Peyer's patch (tissue), 4 donors: ENCODE measurements at places on chromosomes 13 and 19.
A peak's percentile ranks its signal among the peaks of the same experiment; 100 is the strongest.

DNA sequence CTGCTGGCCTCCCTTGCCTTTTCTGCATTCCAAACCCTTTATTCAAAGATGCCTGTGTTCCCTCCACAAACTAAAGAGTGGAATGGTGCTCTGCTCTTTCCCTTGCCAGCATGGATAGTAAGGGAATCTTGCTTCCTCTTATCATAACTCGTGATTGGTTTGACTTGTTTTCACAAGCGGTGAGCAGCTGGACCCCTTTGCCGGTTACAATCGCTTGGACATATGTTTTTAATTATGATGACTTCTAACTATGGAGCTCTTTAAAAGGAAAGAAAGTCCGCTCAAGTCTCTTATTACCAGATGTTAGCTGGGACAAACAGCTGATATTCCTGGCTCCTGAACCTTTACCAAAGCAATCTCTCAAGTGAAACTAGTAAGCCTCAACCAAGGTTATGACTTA is 1094.7 kb downstream of the UQCRFS1 start:
- H3K27ac ChIP-seq, result no peak overlapping the region
- no peak for DNase-seq
- no peak overlapping the region for H3K4me3 ChIP-seq
- H3K36me3 ChIP-seq, result no peaks in the 10 kb centered on the region
- H3K4me1 ChIP-seq, result no peaks in the 10 kb centered on the region
- H3K27me3 ChIP-seq, result no peaks in the 10 kb centered on the region

GRCh38 chr13:106532111-106532929 is 3.1 kb downstream of the EFNB2 start:
- DNase-seq, result no peak
- H3K27me3 ChIP-seq, result no peaks in the 10 kb centered on the region
- H3K27ac ChIP-seq, result peak overlapping the region; percentile 19
- H3K4me3 ChIP-seq, result peak overlapping the region; percentile 88
- H3K4me1 ChIP-seq, result peaks cover 12% of the 10 kb centered on the region
- H3K36me3 ChIP-seq, result no peaks in the 10 kb centered on the region

DNA sequence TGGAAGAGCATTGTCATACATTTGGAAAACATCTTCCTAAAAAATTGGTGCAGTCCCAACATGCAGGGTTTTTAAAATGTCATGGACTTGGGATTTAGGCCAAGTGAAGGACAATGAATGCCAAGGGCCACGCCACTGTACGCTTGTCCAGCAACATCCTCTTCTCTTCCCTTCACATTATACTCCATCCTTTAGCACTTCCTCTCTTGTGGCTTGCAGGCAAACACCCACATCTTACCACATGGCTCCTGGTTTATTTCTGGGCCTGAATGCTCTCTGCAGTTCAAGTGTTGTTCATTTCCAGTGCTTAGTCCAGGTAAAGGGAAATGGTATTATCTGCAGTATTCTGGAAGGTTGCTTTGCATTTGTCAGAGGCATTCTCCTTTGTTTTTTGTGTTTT is 45.0 kb downstream of the CBY2 start:
- H3K36me3 ChIP-seq, result no peaks in the 10 kb centered on the region
- no peaks in the 10 kb centered on the region for H3K27me3 ChIP-seq
- no peak overlapping the region for H3K4me3 ChIP-seq
- no peaks in the 10 kb centered on the region for H3K4me1 ChIP-seq

GRCh38 chr19:10393137-10393536 is 10.2 kb downstream of the CDC37 start:
- no peak overlapping the region for H3K4me3 ChIP-seq
- no peak overlapping the region for H3K27ac ChIP-seq
- H3K27me3 ChIP-seq, result no peaks in the 10 kb centered on the region
- peaks cover 3% of the 10 kb centered on the region for H3K4me1 ChIP-seq
- DNase-seq, result no peak
- no peaks in the 10 kb centered on the region for H3K36me3 ChIP-seq

DNA sequence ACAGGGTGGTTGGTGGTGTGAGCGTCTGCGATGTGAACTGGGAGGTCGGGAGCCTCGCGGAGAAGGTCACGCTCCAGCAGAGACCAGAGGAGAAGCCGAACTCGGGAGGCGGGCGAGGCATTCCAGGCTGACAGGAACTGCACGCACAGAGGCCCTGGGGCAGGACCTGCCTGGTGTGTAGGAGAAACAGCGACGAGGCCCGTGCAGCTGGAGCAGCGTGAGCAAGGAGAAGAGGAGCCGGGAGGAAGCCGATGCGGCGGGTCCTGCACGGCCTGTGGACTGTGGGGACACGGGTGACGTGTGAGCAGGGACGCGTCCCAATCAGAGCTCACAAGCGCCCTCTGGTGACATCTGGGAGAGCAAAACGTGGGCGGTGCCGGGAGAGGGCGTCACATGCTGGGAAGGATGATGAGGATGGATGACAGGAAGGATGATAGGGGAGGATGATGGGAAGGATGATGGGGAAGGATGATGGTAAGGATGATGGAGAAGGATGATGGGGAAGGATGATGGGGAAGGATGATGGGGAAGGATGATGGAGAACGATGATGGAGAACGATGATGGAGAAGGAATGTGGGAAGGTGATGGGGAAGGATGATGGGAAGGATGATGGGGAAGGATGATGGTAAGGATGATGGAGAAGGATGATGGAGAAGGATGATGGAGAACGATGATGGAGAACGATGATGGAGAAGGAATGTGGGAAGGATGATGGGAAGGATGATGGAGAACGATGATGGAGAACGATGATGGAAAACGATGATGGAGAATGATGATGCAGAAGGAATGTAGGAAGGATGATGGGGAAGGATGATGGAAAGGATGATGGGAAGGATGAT is 16.1 kb upstream of the MADCAM1 start:
- DNase-seq, result peak; percentile 80
- no peaks in the 10 kb centered on the region for H3K27me3 ChIP-seq
- no peaks in the 10 kb centered on the region for H3K4me1 ChIP-seq
- no peaks in the 10 kb centered on the region for H3K36me3 ChIP-seq

DNA sequence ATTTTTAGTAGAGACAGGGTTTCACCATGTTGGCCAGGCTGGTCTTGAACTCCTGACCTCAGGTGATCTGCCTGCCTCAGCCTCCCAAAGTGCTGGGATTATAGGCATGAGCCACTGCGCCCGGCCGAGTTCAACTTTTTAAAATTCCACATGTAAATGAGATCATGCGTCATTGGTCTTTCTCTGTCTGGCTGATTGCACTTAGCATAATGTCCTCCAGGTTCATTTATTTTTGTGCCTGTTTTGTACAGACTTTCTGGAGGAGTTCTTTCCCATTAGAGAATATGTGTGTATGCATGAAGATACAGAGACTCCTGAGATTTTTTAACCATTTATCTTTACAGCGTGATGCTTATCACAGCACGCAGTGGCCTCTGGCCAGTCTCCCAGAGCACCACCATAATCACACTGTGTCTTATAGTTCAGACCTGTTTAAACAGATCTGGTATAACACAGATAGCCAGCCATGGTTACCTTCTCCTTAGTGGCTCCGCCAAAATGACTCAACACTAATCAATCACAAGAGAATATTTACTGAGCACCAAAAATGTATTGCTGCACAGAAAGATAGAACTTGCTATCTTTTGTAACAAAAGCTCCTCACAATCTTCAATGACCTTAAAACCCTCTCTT is 11.4 kb upstream of the STARD13 start:
- no peaks in the 10 kb centered on the region for H3K27me3 ChIP-seq
- H3K36me3 ChIP-seq, result no peaks in the 10 kb centered on the region
- H3K27ac ChIP-seq, result no peak overlapping the region
- no peak for DNase-seq

GRCh38 chr13:33194820-33195692 is 90.5 kb downstream of the STARD13 start:
- no peaks in the 10 kb centered on the region for H3K36me3 ChIP-seq
- no peak overlapping the region for H3K4me3 ChIP-seq
- DNase-seq, result no peak
- H3K4me1 ChIP-seq, result no peaks in the 10 kb centered on the region

DNA sequence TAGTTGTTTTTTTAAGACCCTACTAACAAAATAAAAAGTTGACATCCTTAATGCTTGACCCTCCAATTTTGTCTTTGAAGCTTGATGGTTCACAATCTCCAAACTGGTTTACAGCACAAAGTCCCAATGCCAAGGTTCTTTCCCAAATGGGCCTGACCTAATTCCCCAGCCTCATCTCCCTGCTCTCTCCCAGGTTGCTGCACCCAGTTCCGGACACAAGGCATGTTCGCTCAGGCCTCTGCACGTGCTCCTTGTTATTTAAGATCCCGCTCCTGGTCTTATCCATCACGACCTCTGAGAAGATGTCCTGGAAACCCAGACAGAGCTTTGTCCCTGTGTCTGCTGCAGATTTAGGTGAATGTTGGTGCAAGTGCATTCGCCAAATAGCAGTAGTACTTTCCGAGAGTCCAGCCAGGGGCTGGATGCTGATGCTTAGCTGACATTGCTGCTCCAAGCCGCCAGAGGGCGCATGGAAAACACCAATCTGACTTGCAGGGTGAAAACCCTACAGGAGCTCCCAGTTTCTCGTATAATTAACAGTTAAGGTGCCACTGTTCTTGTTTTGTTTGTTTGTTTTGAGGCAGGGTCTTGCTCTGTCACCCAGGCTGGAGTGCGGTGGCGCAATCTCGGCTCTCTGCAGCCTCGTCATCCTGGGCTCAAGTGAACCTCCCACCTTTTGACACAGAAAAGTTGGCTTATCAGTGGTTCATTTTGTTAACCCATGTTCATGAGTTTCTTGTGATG is 18.5 kb downstream of the LYPD3 start:
- DNase-seq, result peak; percentile 88
- no peak overlapping the region for H3K27ac ChIP-seq
- no peaks in the 10 kb centered on the region for H3K27me3 ChIP-seq
- no peaks in the 10 kb centered on the region for H3K4me1 ChIP-seq
- no peaks in the 10 kb centered on the region for H3K36me3 ChIP-seq

- no peak overlapping the region for H3K4me3 ChIP-seq
- H3K4me1 ChIP-seq, result no peaks in the 10 kb centered on the region
- H3K36me3 ChIP-seq, result no peaks in the 10 kb centered on the region
- DNase-seq, result no peak
- H3K27me3 ChIP-seq, result no peaks in the 10 kb centered on the region
Observed at GRCh38 chr13:30502237-30502636, 36.5 kb upstream of the HMGB1 start.

- no peak for DNase-seq
- peaks cover 21% of the 10 kb centered on the region for H3K27me3 ChIP-seq
- peaks cover 4% of the 10 kb centered on the region for H3K4me1 ChIP-seq
- H3K27ac ChIP-seq, result no peak overlapping the region
Observed at GRCh38 chr19:55146078-55146704, 2.8 kb downstream of the TNNT1 start.

- DNase-seq, result no peak
- no peaks in the 10 kb centered on the region for H3K4me1 ChIP-seq
- H3K36me3 ChIP-seq, result no peaks in the 10 kb centered on the region
- H3K27ac ChIP-seq, result no peak overlapping the region
- H3K4me3 ChIP-seq, result no peak overlapping the region
- H3K27me3 ChIP-seq, result no peaks in the 10 kb centered on the region
Observed at GRCh38 chr13:80529734-80530133, 188.8 kb upstream of the SPRY2 start.

- no peak for DNase-seq
- peak overlapping the region; percentile 62 for H3K27ac ChIP-seq
- no peak overlapping the region for H3K4me3 ChIP-seq
Observed at GRCh38 chr13:20559659-20560356, 7.1 kb upstream of the IFT88 start.

DNA sequence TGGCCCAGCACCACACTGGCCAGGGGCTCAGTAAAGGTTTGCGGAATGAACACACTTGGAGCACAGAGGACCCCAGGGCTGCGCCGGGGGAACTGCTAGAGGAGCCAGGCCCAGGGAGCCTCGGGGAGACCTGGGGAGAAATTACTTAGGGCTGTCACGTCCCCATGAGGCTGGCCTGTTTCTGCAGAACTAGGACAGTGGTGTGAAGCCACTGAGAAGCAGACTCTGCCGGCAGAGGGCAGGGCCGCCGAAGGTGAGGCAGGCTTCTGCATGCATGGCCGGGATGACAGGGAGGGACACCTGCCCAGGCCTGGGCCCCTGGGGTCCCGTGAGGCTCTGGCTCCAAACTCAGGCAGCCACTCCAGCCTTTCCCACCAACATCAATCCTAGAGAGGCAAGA is 26.4 kb downstream of the ELAVL1 start:
- no peak for DNase-seq
- no peaks in the 10 kb centered on the region for H3K4me1 ChIP-seq
- no peak overlapping the region for H3K4me3 ChIP-seq
- H3K36me3 ChIP-seq, result peaks cover 83% of the 10 kb centered on the region
- H3K27me3 ChIP-seq, result no peaks in the 10 kb centered on the region

DNA sequence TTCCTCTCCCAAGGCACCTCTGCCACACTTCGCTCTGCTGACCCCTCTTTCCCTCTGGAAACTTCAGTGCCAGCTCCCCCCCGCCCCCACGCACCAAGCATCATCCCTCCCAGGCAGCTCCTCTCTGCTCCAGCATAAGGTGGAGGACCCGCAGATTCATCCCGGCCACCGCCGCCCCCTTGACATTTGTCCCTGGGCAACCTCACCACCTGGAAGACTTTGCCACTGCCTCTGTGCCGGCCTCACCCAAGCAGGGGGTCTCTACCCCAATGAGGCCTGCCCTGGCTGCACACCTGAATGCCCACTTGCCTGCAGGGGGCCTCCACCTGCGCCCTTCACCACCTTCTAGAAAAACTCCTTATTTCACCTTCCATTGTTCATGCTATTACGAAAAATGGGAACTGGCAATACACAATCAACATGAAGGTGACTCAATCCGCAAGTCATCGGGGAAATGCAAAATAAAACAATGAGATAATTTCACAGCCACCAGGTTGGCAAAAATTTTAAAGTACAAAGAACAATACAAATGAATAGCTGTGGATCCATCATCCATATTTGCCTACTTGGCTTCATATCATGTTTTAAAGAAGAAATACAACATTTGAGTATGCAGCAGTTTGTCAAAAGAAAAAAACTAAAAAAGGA is 21.9 kb downstream of the CCNE1 start:
- H3K27ac ChIP-seq, result no peak overlapping the region
- no peaks in the 10 kb centered on the region for H3K36me3 ChIP-seq
- no peak overlapping the region for H3K4me3 ChIP-seq
- no peaks in the 10 kb centered on the region for H3K4me1 ChIP-seq
- DNase-seq, result no peak

DNA sequence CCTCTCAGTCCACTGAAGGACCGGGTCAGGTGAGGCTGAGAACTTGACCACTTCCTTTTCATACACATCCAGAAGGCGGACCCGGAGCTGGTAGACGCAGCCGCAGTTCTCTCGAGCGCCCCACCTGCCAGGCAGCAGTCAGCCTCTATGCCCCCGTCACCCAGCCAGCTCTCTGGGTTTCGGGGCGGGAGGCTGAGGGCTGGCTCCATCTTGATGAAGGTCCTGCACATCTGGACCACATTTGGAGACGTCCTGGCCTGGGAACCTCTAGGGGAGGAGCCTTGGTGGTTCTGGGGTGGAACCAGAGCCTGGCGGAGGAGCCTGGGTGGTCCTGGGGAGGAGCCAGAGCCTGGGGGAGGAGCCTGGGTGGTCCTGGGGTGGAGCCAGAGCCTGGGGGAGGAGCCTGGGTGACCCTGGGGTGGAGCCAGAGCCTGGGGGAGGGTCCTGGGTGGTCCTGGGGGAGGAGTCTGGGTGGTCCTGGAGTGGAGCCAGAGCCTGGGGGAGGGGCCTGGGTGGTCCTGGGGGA is 14.3 kb downstream of the MRPS12 start:
- H3K27me3 ChIP-seq, result no peaks in the 10 kb centered on the region
- no peak overlapping the region for H3K27ac ChIP-seq
- no peaks in the 10 kb centered on the region for H3K36me3 ChIP-seq
- no peak for DNase-seq
- no peak overlapping the region for H3K4me3 ChIP-seq
- H3K4me1 ChIP-seq, result peaks cover 4% of the 10 kb centered on the region
